ENCODE measurements at places on chromosomes 4 and X. TPM values are rescaled to one million over a fixed set of nuclear protein-coding genes. Genes with fewer than 3 reads are reported as not detected.

DNA sequence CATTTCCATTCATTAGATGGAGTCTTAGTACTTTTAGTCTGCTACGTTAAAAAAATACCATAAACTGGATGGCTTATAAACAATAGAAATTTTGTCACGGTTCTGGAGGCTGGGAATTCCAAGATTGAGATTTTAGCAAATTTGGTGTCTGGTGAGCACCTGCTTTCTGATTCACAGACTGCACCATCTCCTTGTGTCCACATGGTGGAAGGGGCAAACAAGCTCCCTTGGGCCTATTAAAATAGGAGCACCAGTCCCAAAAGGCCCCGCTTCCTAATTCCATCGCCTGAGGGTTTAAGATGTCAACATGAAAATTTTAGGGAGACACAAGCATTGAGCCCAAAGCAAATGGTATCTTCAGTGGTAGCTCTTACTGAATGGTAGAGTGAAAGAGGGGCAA lies 120.5 kb upstream of the MAP9 start:
- H3K36me3 ChIP-seq, result no peaks in the 10 kb centered on the region
- H3K27ac ChIP-seq, result no peak overlapping the region
- H3K4me1 ChIP-seq, result no peaks in the 10 kb centered on the region
- DNase-seq, result no peak
- no peak overlapping the region for H3K4me3 ChIP-seq
- no peaks in the 10 kb centered on the region for H3K27me3 ChIP-seq

The RUFY3 gene
- 39.3 TPM for total RNA-seq

- no peak overlapping the region for H3K4me3 ChIP-seq
- no peaks in the 10 kb centered on the region for H3K27me3 ChIP-seq
- no peak for DNase-seq
- no peaks in the 10 kb centered on the region for H3K36me3 ChIP-seq
Measured at GRCh38 chr4:162151850-162152249, 11.9 kb downstream of the FSTL5 start.

GRCh38 chr4:56874166-56874565 lies 33.5 kb upstream of the REST start:
- H3K36me3 ChIP-seq, result no peaks in the 10 kb centered on the region
- no peak for DNase-seq
- no peak overlapping the region for H3K4me3 ChIP-seq
- no peak overlapping the region for H3K27ac ChIP-seq
- no peaks in the 10 kb centered on the region for H3K27me3 ChIP-seq
- no peaks in the 10 kb centered on the region for H3K4me1 ChIP-seq

The IL2 gene
- not detected for total RNA-seq

GRCh38 chr4:10643600-10644425 lies 40.8 kb downstream of the CLNK start:
- no peak for DNase-seq
- no peak overlapping the region for H3K27ac ChIP-seq
- H3K4me3 ChIP-seq, result no peak overlapping the region
- H3K36me3 ChIP-seq, result no peaks in the 10 kb centered on the region

- no peaks in the 10 kb centered on the region for H3K36me3 ChIP-seq
- no peak overlapping the region for H3K4me3 ChIP-seq
- no peak for DNase-seq
- no peaks in the 10 kb centered on the region for H3K4me1 ChIP-seq
- H3K27me3 ChIP-seq, result no peaks in the 10 kb centered on the region
- no peak overlapping the region for H3K27ac ChIP-seq
Measured at GRCh38 chrX:16290997-16291396, 123.7 kb downstream of the MAGEB17 start.

- no peaks in the 10 kb centered on the region for H3K4me1 ChIP-seq
- no peaks in the 10 kb centered on the region for H3K27me3 ChIP-seq
- no peak overlapping the region for H3K4me3 ChIP-seq
- no peak overlapping the region for H3K27ac ChIP-seq
- no peak for DNase-seq
Measured at GRCh38 chr4:88138561-88138960, 19.9 kb downstream of the ABCG2 start.

The FAM47E gene
- 0.24 TPM for total RNA-seq

DNA sequence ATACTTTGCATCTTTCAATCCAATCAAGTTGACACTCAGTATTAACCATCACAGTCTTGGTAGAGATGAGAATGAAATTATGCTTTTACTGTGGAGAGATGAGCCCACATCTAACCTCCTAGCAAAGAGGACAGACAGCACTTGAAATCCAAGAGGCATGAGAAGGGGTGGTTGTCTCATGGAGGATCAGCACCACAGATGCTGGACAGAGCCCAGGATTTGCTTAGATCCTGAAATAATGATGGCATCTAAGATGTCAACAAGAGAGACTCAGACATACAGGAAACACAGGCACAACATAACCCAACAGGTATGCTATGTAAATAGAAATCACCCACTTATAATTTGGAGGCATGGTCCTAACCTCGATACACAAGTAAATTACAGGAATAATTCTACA lies 74.3 kb upstream of the VCX2 start:
- H3K4me3 ChIP-seq, result no peak overlapping the region
- no peak overlapping the region for H3K27ac ChIP-seq
- H3K4me1 ChIP-seq, result no peaks in the 10 kb centered on the region
- no peaks in the 10 kb centered on the region for H3K36me3 ChIP-seq
- no peaks in the 10 kb centered on the region for H3K27me3 ChIP-seq
- DNase-seq, result no peak

DNA sequence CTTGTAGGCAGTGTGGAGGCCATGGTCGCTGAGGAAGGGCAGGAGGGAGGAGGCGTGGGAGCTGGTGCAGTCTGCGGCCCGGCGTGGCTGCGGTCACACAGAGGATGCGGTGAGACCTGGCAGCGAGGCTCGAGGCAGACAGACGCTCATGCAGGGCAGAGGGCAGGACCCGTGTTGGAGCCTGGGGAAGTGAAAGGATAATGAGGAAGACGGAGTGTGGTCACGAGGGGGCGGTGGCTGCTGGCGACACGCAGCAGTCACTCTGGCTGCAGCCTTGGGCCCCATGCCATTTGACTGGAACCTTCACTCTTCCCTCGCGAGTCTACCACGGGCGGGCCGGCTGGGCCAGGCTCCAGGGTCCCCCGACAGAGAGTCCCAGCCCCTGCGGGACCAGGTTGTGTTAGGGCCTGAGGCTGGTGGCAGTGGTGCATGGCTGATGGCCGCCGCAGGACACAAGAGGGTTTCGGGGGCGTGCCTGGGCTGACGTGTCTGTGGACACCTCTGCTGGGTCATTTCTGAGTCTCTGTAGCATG lies 68.8 kb upstream of the HGFAC start:
- H3K4me1 ChIP-seq, result peaks cover 11% of the 10 kb centered on the region
- H3K4me3 ChIP-seq, result no peak overlapping the region
- no peaks in the 10 kb centered on the region for H3K36me3 ChIP-seq
- no peak overlapping the region for H3K27ac ChIP-seq

The UGT2A1 gene
- total RNA-seq, result not detected

The DSPP gene
- not detected for total RNA-seq

GRCh38 chr4:8305851-8306471 lies 36.4 kb downstream of the HTRA3 start:
- H3K36me3 ChIP-seq, result no peaks in the 10 kb centered on the region
- H3K27me3 ChIP-seq, result no peaks in the 10 kb centered on the region
- no peak overlapping the region for H3K4me3 ChIP-seq
- H3K4me1 ChIP-seq, result no peaks in the 10 kb centered on the region
- DNase-seq, result no peak
- no peak overlapping the region for H3K27ac ChIP-seq

DNA sequence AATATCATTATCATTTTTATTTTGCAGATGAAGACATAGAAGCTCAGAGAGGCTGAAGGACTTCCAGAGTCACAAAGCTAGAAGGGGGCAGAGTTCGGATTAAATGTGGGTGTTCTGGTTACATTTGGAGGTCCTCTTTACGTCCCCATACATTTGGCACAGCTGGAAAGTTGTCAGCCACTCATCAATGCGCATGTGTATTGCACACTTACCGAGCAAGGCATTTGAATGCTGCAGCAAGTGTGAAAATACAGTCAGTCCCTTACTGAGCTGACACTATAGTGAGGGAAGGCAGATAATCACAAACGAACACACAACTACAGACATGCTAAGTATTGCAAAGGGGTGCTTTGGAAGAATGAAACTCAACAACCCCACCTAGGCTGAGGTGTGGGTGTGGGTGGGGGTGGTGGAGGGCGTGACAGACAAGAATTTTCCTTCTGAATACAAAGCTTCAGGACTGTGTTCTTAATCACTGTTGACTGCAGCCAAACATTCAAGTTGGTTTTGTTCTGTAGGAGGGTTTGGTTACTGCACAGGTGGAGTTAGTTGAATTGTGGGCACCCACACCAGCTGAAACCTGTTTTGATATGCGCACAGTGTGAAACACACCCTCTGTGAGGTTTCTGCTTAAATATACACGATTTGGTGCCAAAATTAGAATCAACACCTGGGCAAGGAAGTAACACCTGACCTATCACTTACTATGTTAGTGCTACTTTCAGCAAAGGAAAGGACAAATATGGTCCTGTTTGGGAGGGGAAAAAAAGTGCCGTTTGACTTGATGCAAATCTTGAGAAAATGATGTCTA lies 72.4 kb downstream of the COQ2 start:
- peak overlapping the region; percentile 67 for H3K27ac ChIP-seq
- H3K36me3 ChIP-seq, result no peaks in the 10 kb centered on the region
- peaks cover 69% of the 10 kb centered on the region for H3K4me1 ChIP-seq
- H3K27me3 ChIP-seq, result no peaks in the 10 kb centered on the region
- H3K4me3 ChIP-seq, result peak overlapping the region; percentile 38

The FAM9B gene
- not detected for total RNA-seq

DNA sequence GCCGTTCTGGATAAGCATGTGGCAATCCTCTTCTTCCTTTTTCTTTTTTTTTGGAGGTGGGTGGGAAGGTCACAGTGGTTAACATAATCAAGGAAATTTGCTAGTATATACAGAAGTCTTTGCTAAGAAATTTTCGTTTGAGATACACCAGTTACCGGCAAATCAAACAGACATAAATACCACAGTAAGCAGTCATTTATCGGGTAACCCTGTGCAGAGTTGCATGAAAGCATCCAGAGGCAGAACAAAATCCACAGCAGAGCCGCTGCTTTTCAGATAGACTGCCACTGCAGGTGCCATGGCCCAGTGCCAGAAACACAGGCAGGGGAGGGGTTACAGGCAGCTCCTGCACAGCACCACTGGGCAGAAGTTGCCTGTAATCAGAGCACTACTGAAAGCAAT lies 179.1 kb upstream of the MAB21L2 start:
- H3K4me3 ChIP-seq, result no peak overlapping the region
- no peaks in the 10 kb centered on the region for H3K4me1 ChIP-seq
- H3K36me3 ChIP-seq, result no peaks in the 10 kb centered on the region
- no peak overlapping the region for H3K27ac ChIP-seq
- no peaks in the 10 kb centered on the region for H3K27me3 ChIP-seq
- DNase-seq, result peak; percentile 17

The MAGEB10 gene
- not detected for total RNA-seq

DNA sequence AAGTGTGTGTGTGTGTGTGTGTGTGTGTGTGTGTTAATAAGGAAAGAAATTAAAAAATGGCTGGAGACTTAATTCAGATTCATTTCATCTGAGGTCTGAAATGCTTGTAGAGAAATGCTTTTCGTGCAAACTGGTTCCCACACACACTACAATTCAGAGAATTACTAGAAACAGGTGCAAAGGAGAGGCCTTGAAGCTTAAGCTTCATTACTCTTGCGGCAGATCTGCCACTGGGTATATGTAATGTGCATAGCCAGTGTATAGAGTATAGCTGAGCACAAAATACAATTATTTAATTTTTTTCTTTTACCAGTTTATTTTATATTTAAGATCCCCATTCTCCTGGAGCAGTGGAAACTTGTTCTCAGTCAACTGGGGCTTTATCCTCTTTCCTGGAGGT lies 31.8 kb upstream of the MAGEB10 start:
- H3K36me3 ChIP-seq, result no peaks in the 10 kb centered on the region
- no peak overlapping the region for H3K4me3 ChIP-seq
- DNase-seq, result no peak
- H3K4me1 ChIP-seq, result no peaks in the 10 kb centered on the region

GRCh38 chrX:7996414-7996813 lies 69.2 kb upstream of the PNPLA4 start:
- DNase-seq, result no peak
- no peak overlapping the region for H3K4me3 ChIP-seq
- no peaks in the 10 kb centered on the region for H3K27me3 ChIP-seq
- no peaks in the 10 kb centered on the region for H3K4me1 ChIP-seq
- no peaks in the 10 kb centered on the region for H3K36me3 ChIP-seq

GRCh38 chrX:30533266-30533665 lies 44.3 kb downstream of the TASL start:
- no peak for DNase-seq
- no peak overlapping the region for H3K4me3 ChIP-seq
- H3K36me3 ChIP-seq, result no peaks in the 10 kb centered on the region
- H3K4me1 ChIP-seq, result no peaks in the 10 kb centered on the region
- no peaks in the 10 kb centered on the region for H3K27me3 ChIP-seq

DNA sequence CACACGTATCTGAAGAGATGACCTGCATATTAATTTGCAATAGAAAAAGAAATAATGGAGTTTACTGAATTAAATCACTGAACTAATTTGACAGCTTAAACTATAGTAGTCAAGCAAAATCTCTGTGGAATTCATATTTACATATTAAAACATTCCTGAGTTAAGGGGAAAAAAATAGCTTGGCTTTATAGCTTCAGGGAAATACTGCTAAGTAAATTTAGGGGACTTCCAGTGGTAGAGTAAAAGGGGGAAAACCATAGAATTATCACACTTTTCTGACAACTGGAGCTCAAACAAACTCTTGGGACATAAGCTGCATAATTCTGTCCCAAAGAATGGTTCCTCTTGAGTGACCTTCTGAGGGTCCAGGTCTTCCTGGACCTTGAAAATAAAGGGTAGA lies 28.6 kb upstream of the CCNI start:
- no peak for DNase-seq
- no peak overlapping the region for H3K27ac ChIP-seq
- no peak overlapping the region for H3K4me3 ChIP-seq

DNA sequence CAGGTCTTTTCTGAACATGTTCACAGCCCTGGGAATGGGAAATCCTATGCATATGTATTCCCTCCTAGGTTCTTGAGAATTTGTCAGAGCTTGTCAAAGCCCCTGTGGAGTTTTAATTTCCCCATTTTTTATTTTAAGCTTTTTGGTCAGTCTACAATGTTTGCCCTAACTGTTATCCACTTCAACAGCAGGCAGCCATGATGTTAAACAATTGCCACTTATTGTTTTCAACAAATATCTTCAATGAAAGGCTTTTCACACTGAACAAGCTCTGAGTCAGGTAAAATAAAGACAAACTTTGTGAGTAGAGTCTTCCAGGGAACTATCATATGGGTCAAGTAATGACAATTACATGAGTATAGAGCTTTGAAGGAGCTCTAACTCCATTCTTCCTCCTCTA lies 25.0 kb upstream of the ATP1B4 start:
- no peak for DNase-seq
- H3K4me1 ChIP-seq, result no peaks in the 10 kb centered on the region
- no peaks in the 10 kb centered on the region for H3K27me3 ChIP-seq

DNA sequence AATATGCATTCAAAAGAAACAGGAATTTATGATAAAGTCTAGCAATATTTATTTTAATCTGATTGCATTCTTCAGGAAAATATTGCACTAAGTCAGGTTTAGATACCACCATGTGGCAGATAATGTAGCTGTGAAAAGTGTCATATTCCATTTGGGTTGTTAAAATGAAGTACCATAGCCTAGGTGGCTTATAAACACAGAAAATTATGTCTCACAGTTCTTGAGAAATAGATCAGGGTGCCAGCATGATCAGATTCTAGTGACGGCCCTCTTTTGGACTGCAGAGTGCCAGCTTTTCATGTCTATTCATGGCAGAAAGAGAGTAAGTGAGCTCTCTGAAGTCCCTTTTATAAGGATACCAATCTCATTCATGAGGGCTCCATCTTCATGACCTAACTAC lies 5.6 kb upstream of the ADGRL3 start:
- H3K4me3 ChIP-seq, result no peak overlapping the region
- H3K4me1 ChIP-seq, result no peaks in the 10 kb centered on the region
- no peaks in the 10 kb centered on the region for H3K27me3 ChIP-seq
- H3K36me3 ChIP-seq, result no peaks in the 10 kb centered on the region
- DNase-seq, result no peak

All from naive thymus-derived CD4-positive, alpha-beta T cell (primary cell).